Stimulated activated CD4-positive, alpha-beta T cell treated with anti-CD3 and anti-CD28 coated beads, Interleukin-12 subunit alpha, Interleukin-12 subunit beta, amount 100 ng/mL, for 4 hours (primary cell): ENCODE measurements at places on chromosomes 1 and 21.
A peak's percentile ranks its signal among the peaks of the same experiment; 100 is the strongest.

- no peak for DNase-seq
These were observed 17.8 kb upstream of the MAST2 start for GRCh38 chr1:45785583-45785982.

- DNase-seq, result no peak
These were observed 55.2 kb upstream of the GNG12 start for GRCh38 chr1:67888216-67889106.

GRCh38 chr1:209732725-209733124 is 23.1 kb upstream of the TRAF3IP3 start:
- no peak for DNase-seq

DNA sequence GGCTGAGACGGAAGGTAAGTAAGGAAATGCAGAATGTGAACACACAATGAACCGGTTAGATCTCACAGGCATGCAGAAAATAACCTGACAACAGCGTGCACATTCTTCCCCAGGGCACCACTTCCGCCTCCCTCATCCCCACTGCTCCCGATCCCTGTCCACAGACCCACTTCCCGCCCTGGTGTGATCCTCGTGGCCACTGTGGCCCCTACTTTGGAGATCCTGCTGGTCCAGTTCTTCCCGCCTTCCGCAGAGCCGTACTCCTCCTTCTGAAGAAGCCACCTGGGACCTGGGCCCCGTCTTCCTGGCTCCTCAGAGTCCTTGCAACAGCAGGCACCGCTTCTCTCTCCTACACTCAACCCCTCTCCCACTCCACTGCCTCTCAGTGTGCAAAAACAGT is 1.4 kb upstream of the GSTM4 start:
- DNase-seq, result no peak

DNA sequence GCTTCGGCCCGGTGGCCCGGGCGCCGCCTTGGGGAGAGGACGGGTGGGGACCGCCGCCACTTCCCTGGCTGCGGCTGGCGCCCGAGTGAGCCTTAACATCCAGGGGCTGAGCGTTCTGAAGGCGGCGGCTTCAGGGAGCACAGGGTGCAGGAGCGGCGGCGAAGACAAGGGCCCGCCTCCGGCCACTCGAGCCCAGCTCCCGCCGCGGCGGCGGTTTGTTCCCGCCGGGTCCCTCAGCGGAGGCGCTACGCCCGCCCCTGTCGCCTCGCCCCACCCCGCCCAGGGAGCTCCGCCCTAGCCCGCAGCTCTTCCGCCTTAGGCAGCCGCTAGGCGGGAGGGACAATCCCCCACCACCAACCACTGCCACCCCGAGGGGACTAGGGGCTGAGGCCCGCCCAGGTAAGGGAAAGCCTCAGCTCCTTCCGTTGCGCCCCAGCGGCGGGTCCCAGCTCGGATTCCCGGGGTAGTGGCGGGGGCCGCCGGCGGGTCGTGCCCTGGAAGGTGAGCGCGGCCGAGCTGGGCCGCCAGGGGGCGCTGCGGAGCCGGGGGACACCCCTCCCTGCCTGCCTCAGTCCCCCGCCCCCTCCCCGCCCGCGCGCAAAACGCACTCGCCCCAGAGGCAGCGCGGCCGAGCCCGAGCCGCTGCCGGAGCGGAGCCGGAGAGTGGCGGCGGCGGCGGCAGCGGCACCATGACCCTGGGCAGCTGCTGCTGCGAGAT is at the start of gene FOXD2:
FOXD2 (plus strand) TSS at position 598 of the 718 bp plus-strand sequence; CDS start at position 690, 92 bp downstream.
- DNase-seq, result peak; percentile 94

GRCh38 chr1:14745789-14746188 is 147.3 kb downstream of the KAZN start:
- no peak for DNase-seq

DNA sequence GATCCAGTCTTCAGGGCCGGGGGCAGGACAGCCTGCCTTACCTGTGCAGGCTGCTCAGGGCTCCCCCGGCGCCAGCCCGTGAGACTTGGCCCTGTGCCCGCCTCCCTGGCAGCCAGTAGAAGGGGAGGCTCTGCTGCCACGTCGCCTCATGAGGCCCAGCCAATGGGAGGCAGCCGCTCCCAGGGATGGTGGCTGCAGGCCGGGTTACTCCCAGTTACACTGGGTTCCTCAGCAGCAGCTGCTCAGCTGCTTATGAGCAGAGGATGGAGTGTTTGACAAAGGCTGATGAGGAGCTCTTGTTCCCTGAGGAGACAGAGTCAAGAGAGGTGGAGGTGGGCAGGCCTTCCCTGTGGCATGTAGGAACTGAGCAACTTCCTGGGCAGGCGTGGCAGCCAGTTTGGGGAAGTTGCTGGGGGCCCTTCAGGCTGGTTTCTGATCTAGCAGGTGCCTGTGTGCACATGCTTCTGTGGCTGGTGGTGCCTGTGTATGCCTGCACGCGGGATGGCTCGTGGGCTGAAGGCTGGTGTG is 5.5 kb downstream of the MFSD2A start:
- no peak for DNase-seq

DNA sequence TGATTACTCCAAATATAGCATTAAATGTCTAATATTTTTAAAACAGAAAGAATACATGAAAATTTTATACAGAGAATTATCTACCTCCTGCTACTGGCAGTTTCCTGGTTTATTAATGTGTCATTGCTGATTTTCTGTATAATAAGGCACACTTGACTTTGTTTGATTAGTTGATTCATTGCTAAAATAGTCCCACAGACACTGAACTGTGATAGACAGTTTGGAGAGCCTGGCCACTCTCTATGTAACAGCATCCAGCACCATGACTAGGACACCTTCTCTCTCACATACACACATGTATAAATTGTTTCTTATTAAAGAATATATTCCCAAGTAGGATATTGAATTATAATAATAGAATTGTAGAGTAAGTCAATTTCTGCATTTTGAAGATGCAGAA is 368.5 kb upstream of the SNX7 start:
- no peak for DNase-seq

DNA sequence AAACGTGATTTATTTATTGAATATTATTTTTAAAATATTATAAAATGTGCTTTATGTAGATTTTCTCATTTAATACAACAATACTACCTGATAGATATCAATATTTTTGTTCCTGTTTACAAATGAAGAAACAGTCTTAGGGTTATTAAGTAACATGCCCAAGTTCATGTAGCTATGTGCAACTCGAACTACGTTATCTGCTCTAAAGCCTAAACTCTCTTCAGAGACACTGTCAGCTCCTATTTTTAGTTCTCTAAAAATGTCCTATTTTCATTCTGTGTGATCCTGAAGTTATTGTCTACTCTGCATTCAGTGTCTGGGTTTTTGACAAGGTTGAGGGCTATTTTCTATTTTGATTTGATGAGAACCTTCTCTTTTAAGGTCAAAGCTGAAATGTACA is 550.1 kb upstream of the B3GALT2 start:
- DNase-seq, result no peak

DNA sequence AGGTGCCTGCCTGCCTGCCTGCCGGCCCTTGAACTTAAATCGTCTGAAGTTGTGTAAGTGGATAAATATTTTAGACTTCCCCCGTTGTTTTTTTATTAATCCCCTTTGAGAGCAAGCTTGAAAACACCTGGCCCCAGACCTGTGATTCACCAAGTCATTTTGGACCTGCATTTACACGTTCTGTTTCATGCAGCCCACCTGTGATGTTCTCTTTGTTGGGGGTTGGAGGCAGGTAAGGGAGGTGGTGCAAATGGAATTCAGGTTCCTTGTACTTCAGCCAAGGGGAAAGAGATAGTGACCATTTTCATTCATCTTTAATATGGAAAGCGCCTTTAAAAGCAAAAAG is 1.2 kb downstream of the SLC37A1 start:
- no peak for DNase-seq

GRCh38 chr1:66867501-66867900 is 57.2 kb downstream of the DNAI4 start:
- no peak for DNase-seq

- no peak for DNase-seq
These were observed 177.6 kb downstream of the GABPA start for GRCh38 chr21:25912402-25912746.

- no peak for DNase-seq
These were observed 7.3 kb downstream of the KIF21B start for GRCh38 chr1:201016211-201016651.

GRCh38 chr1:34406833-34407539 is 230.3 kb downstream of the C1orf94 start:
- DNase-seq, result no peak

DNA sequence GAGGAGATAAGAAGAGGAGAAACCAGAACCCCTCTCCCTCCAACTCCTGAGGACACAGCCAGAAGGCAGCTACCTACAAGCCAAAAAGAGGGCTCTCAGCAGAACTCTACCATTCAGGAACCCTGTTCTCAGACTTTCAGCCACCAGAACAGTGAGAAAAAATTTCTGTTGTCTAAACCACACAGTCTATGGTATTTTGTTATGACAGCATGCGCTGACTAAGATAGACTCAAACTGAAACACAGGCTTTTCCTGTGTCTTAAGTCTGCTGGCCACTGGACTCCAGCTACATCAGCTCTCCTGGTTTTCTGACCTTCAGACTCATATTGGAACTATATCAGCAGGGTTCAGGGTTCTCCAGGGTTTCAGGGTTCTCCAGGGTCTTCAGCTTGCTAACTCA is 126.5 kb upstream of the TNFSF4 start:
- no peak for DNase-seq

DNA sequence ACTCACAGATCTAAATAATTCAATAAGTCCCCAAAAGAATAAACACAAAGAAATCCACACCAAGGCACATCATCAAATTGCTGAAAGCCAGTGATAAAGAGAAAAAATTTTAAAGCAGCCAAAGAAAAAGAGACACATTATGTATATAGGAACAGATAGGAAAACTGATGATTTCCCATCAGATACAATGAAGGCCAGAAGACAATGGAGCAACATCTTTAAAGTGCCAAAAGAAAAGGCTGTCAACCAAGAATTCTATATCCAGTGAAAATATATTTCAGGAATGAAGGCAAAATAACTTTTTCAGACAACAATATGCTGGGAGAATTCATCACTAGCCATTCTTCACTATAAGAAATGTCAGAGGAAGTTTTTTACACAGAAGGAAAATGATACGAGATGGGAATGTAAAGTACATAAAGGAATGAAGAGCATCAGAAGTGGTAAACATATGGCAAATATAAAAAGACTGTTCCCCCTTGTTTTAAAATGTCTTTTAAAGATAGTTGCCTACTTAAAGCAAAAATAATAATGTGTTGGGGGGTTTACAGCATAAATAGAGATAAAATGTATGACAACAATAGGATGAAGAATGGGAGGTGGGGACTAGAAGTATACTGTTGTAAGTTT is 9.4 kb upstream of the MYOG start:
- no peak for DNase-seq

GRCh38 chr1:97660431-97661105 is 260.3 kb downstream of the DPYD start:
- DNase-seq, result no peak

DNA sequence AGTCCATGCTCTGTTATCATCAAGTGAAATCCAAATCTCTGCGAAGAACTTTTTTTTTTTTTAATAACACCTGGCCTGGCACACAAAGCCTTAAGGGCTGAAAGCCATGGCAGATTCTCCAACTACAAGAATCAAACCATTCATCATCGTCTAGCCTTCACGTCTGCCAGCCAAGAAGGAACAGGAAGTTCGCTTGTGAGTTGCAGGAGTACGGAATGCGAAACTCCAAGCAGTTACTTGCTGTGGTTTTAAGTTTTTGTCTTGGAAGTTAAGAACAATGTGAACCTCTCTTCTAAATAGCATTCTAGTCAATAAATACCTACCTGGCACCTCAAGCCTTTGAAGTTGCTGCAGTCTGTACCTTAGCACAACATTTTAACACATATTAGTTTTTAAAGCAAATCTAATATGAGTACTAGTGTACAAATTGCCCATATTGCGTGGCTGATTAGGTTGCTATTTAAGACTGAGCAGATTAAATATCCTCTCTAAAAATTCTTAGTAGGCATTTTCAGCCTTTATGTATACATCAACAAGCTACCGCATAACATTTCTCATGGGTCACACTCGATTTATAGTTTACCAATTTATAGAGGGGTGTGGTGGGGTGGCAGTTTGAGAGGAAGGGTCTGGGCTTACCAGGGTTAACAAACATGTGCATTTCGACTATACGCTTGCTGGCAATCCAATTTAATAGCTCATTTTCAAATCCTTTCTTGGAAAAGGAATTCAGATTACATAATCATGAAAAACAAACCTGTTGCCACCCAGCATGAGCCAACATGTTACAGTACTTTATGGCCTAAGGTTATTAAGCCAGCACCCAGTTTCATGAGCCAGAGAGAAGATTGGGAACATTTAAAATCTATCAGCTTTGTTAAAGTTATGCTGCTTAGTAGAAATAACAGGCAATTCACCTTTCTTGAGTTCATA is 22.2 kb upstream of the PTPN14 start:
- no peak for DNase-seq

- DNase-seq, result no peak
These were observed 91.7 kb upstream of the WNT4 start for GRCh38 chr1:22234476-22235030.

- DNase-seq, result no peak
These were observed 106.6 kb downstream of the ACTL8 start for GRCh38 chr1:17861685-17862084.

GRCh38 chr1:167082511-167083027 is 7.6 kb downstream of the GPA33 start:
- no peak for DNase-seq

DNA sequence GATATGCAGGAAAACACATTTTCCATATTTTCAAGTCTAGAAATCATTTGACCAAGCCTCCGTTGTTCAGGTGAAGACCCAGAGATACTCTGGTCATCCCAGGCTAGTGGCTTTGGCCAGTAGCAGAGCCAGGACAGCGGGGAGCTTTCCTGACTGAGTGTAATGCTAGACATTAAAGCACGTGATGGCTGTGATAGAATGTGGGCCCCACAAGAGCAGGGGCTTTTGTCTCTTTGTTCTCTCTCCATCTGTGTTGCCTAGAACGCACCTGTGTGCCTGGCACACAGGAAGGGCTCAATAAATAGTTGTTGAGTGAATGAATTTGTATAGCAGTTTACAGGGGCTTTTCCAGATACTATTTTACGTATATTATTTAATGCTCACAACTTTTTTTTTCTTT is 9.0 kb upstream of the CORT start:
- DNase-seq, result no peak

GRCh38 chr1:87240661-87241285 is 87.9 kb upstream of the LMO4 start:
- no peak for DNase-seq

DNA sequence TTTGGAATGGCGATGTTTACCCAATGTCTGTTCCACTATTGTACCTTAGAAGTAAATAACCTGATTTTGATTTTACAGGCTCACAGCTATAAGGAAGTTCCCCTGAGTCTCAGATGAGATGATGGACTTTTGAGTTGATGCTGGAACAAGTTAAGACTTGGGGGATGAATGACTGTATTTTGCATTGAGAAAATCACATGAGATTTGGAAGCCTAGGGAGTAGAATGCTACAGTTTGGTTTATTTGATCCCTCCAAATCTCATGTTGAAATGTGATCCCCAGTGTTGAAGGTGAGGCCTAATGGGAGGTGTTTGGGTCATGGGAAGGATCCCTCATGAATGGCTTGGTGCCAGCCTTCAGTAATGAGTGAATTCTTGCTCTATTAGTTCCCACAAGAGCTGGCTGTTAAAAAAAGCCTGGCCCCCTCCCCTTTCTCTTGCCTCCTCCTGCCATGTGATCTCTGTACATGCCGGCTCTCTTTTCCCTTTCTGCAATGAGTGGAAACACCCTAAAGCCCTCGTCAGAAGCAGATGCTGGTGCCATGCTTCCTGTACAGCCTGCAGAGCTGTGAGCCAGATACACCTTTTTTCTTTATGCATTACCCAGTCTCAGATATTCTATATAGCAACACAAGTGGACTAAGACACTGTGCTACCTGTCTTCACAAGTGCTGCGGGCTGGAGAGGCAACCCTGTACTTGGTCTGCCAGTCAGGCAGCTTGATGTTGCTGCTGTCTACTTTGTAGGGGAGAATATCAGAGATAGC is 77.0 kb upstream of the TLR5 start:
- no peak for DNase-seq
